ENCODE measurements at places on chromosomes 1 and 21.

GRCh38 chr1:91884459-91885212 is 1.3 kb downstream of the TGFBR3 start:
- peak; percentile 22 for DNase-seq

- no peak for DNase-seq
Measured at GRCh38 chr1:107442551-107442950, 301.7 kb downstream of the NTNG1 start.

DNA sequence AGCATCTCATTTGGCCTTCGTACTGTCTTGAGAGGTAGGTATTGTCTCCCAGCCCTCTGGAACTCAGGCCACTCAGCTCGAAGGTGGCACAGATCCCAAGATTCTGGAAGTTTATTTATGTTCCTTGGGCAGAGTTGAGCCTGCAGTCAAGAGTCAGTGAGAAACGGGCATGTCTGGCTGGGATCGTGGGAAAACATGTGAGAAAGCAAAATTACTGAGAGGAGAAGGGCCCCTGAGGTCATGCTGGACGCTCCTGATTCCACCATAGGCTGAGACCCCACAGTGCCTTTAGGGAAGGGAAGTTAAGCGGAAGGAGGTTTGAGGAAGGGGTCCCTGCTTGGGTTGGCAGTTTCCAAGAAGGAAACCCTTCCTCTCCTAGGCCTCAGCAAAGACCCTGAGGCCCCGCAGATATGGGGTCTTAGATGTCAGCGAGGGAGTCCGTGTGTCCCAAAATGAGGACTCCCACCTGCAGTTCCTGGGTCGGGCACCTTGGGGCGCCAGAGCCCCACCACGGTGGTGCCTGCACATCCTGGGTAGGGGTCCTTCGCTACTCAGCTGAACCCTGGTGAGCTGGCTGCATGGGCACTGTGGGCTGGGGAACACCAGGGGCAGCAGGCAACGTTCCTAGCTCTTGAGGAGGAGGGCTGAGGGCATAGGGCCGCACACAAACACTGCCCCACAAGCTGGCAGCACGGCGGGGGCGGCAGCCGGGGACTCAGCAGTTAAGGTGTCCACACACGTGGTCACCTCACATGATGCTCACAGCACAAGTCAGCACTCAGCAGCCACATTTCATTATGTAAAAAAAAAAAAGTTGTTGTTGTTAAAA is 12.3 kb upstream of the SEMA4A start:
- no peak for DNase-seq

DNA sequence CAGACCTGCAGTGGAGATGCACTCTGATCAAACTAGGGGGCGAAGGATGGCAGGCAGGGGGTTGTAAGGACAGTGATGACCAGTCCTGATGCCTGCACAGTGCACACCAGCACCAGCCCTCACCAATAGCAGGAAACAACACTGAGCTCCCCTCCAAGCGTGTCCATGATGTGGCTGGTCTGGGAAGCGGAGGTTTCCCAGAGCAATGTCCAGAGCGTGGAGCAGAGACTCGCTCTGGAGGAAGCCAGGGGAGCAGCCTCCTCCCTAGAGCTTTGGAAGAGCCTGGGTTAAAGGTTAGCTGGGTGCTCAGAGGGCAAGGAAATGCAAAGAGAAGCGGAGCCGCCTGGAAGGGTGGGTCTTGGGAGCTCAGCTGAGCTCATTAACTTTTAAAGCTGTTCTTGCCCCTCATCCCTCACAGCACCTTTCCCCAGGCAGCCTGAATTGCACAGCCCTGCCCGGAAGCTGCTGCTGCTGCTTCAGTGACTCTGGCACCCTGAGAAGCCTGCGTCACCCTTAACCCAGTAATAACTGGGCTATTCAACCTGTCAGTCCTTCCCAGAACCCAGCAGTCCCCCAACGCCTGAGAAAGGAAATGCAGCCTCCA is 162.2 kb upstream of the RAB4A start:
- DNase-seq = no peak

DNA sequence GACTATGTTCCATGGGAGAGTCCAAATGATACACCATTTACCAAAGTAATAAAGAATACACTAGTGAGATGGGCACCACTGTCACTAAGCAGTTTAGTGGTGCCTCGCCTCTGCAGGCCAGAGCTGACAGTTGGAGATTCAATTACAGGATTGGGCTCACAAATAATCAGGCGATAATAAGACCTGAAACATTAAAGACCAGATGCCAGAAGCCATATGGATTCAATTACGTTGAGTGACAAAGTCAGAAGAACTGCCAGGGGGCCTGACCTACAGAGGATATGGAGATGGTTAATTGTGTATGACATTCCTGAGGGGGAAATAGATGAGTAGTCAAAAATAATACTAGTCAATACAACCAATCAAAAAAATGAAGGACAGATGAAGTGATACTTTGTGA is 65.2 kb upstream of the ST6GALNAC5 start:
- no peak for DNase-seq

- no peak for DNase-seq
Measured at GRCh38 chr21:16522548-16522947, 792.8 kb downstream of the USP25 start.

DNA sequence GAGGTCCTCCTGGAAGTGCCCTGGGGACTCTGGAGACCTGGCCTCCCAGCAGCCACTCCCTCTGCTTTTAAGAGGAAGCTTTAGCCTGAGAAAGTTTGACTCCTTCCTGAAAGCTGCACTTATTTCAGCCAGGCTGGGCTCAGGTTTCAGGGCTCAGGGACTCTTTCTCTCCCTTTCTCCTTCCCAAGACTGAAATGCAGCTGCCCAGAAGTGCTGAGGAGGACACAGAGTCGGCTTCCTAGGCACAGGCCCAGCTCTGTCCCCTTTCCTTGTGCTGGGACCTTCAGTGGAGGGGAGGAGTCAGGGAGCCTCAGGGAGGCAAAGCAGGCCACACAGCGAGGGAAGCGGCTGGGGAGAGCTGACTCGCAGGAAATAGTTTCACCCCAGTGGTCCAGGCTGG is 137.3 kb downstream of the NAV1 start:
- DNase-seq = no peak

GRCh38 chr1:243354511-243355153 is 98.8 kb downstream of the SDCCAG8 start:
- no peak for DNase-seq

DNA sequence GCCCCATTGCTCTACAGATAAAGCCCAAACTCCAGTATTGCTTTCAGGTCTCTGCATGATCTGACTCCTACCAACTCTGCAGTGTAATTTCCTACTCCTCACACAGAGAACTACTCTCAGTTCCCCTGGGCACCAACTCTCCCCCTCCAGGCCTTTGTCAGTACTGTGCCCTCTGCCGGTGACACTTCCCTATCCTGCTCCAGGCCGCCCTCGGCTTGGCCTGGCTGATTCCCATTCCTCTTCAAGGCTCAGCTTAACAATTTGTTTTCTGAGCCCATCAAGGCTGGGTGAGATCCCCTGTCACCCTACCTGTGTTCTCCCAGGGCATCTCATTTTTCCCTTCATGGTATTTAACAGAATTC is 2.6 kb downstream of the SLAMF8 start:
- DNase-seq = peak; percentile 45

DNA sequence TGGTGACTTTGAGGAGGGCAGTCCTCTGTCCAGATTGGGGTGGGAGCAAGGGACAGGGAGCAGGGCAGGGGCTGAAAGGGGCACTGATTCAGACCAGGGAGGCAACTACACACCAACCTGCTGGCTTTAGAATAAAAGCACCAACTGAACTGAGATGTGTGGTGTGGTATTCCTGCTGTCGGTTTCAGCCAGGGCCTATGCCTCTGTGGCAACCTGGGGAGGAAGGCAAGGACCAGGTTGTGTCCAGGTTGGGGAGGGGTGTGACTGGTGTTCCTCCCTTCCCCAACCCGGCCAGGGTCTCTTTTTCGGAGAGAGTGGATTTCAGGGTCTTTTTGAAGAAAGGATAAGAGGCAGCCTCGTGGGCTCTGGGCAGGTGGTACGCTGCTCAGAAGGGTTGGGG is 6.3 kb downstream of the PROK1 start:
- no peak for DNase-seq

DNA sequence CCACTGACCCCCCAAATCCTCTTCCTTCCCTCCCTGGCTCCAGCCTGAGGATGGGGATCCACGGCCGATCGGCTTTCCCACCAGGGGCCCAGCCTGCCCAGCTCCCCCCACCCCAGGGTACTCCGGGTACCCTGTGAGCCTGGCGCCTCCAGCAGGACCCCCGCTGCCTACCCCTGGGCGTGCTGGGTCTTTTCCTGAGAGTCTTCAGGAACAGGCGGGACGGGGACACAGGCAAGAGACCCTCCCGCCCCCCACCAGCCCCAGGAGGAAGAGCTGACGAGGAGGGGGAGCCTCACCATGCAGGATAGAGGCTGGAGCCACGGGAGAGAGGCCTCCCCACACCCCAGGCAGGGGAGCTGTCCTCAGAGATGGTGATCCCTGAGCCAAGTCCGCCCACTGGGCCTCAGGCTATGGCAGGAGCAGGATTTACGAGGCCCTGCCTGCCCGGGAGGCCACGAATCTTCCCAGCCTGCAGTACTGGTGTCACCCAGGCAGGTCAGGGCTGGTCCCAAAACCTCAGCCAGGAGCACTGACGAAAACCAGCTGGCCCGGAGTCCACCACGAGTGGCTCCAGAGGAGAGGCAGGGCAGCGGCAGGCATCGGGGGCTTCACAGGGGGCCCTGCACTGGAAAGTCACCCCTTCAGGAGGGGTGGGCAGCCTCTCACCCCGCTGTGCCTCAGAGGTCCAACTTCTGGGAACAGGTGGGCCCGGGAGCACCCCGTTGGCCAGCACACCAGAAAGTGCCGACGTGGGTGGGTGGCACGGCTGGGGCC is 58.0 kb downstream of the MEGF6 start:
- no peak for DNase-seq

DNA sequence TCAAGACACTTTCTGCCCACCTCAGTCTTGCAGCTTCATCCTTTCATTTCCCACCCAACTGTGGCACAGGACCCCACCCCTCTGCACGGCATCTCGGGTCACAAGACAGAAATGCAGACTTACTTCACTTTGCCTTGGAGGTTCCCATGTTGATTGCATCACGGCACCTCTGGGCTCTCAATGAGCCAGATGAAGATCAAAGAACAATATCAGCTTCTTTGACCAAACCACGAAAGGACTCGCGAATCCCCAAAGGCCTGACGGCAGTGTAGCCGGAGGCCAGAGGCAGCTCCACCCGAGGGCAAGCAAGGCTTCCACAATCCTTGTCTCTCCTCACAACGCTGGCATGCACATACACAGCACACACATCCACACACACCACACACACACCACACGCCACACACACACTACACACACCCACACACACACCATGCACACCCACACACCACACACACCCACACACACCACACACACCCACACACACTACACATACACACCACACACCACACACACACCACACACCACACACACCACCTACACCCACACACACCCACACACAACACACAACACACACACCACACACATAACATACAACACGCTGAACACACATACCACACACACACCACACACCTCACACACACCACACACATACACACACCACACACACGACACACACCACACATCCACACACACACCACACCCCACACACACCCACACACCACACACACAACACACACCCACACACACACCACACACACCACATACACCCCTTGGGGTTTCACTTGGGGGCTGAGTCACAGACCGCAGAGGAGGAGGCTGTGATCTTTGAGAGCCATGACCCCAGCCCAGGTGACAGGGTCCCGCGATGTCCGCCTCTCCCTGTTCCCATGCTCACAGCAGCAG is 35.8 kb downstream of the UBASH3A start:
- peak; percentile 26 for DNase-seq

DNA sequence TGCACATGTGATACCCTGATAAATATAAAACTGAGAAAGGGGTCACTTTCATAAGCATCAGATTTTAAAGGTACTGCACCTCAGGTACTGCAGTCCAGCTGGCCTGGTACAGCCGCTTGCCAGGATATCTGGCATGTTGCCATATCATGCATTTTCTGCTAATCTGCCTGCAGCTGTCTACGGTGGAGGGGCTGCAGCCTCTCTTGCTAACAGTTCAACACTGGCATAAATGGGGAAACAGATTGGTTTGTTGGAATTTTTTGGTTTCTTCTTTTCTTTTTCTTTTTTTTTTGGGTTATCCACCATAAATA is 71.5 kb downstream of the MIS18A start:
- no peak for DNase-seq

DNA sequence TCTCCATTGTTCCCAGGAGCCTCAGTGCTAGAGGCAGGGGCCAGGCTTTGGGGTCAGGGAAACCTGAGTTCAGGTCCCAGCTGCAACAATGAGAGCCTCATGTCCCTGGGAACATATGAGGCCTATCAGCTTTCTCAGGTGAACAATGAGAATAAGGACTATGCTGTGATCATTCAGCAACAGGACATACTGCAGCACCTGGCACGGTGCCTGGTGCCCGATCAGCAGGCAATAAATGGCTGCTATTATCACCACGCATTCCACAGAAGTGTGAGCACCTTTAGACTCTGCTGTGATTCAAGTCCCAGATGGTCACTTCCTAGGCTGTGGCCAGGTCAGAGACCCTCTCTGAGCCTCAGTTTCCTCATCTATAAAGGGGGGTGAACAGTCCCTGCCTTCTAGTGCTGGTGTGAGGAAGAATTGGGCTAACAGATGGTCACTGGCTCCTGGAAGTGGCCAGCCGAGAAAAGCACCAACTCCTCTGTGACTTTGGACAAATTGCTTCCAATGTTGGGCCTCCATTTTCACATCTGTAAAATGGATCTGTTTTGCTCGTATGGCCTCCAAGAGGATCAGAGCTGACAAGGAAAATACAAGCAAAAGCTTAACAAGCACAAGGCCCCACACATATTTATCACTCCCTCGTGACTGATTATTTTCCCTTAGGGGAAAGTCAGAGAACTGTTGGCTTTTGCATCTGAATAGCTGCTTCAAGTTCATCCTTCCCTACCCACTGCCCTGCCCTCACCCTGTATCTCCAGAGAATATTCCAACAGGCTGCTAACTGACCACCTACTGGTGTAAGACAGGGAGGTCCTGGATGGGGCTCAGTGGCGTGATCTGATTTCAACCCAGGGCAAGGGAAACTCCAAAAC is 1.1 kb downstream of the SLC5A9 start:
- no peak for DNase-seq

- DNase-seq = no peak
Measured at GRCh38 chr1:196115646-196116045, 492.6 kb downstream of the KCNT2 start.
